Tongue (tissue), 3 donors: ENCODE measurements at places on chromosomes 5 and 9. TPM values are rescaled to one million over a fixed set of nuclear protein-coding genes. Genes with fewer than 3 reads are reported as not detected.

The ROPN1L gene
- 0.41 TPM for total RNA-seq

GRCh38 chr5:10617103-10617502, 53.2 kb downstream of the ANKRD33B start:
- no peak for DNase-seq

The PRRX2 gene
- total RNA-seq: 6.9 TPM

GRCh38 chr9:128150594-128151308, 1.5 kb downstream of the LCN2 start:
- no peak for DNase-seq

GRCh38 chr5:173557123-173557903, 59.1 kb downstream of the BOD1 start:
- DNase-seq: peak; percentile 84

The TMEM232 gene
- 3.8 TPM for total RNA-seq

GRCh38 chr9:34514816-34515215, 8.0 kb downstream of the ENHO start:
- DNase-seq: no peak

DNA sequence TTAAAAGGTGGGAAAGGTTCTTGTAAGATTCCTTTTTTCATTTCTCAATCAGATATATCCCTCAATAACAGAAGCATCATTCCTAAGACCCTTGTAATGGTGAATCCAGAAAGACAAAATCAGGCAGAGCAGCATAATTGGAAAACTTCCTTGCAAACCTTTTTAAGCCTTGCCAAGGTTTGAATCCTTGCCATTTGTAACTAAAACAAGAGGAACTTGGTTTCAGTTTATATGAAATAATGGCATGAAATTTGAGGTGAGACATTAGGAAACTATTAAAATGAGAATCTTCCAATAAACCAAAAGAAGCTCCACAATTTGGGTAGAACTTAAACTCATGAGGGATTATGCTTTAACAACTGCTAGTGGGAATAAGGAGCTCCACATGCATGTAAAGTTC, 384.7 kb upstream of the SMC2 start:
- peak; percentile 37 for DNase-seq

- no peak for DNase-seq
These were observed 138.9 kb downstream of the NXNL2 start for GRCh38 chr9:88673886-88674285.

The TRPM3 gene
- 0.72 TPM for total RNA-seq

DNA sequence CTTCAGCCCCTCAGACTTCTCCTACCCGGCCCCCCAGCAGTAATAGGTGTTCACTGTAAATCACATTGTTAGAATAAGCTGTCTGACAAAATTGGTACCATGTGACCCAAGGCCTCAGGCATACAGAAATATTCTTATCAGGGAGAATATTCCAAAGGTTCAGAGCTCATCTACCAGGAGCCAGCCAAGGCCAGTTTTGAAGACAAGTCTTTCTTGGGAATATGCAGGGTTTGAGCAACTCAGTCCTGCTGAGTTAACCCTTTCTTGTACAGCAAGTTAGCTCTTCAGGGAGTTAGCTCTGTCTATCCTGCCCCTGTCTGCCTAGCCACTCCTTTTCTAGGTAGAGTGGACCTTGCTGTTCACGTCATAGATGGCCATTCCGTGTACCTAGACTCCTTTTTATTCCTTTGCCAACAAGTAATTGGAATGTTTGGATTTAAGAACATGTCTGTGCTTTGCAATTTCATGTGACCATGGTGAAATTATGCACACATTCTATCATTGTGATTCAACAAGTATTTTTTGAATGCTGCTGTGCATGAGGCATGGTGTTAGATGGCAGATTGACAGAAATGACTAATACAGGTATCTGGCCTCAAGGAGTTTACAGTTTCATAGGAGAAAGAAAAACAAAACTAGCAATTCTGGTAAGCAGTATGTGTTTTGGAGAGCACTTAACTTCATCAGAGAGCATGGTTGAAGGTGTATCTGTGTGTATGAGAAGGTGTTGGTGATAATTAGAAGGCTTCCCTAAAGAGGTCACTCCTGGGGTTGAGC, 22.6 kb downstream of the TGFBR1 start:
- no peak for DNase-seq

The PCDHB12 gene
- total RNA-seq: 4.8 TPM

DNA sequence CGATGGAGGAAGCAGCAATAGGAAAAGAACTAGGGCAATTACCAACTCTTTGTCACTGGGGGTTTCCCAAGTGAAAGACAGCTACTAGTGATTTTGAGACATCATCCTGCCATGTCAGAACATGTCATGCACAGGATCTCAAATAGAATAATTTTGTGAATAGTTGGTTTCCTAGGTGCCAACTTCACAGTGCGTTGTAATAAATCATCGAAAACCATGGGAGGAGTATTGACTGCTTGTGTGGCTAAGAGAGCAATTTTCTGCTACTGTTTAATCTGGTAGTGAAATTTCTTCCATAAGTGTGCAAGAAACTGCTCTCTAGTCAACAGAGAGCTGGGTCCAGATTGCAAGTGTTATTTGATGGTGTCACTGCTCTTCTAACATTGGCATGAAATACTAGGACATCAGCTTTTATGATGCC, 168.6 kb downstream of the NNT start:
- DNase-seq: no peak

The RAD17 gene
- 40.0 TPM for total RNA-seq

The CER1 gene
- total RNA-seq: not detected

GRCh38 chr9:82570226-82570625, 492.7 kb downstream of the RASEF start:
- no peak for DNase-seq

The LEAP2 gene
- 2.3 TPM for total RNA-seq

The CNOT8 gene
- 67.3 TPM for total RNA-seq

GRCh38 chr9:35847792-35848572, 19.0 kb downstream of the TMEM8B start:
- peak; percentile 79 for DNase-seq

The DOCK2 gene
- total RNA-seq: 11.5 TPM

- DNase-seq: no peak
These were observed 10.0 kb downstream of the NAIF1 start for GRCh38 chr9:128056887-128057723.

- DNase-seq: no peak
These were observed 37.6 kb downstream of the ALG2 start for GRCh38 chr9:99184110-99184474.

- DNase-seq: peak; percentile 2
These were observed 203.6 kb downstream of the EDIL3 start for GRCh38 chr5:84181093-84181492.

- no peak for DNase-seq
These were observed 52.1 kb upstream of the ERBIN start for GRCh38 chr5:65874241-65874640.

The PCDHA4 gene
- 1.4 TPM for total RNA-seq

GRCh38 chr9:21828853-21829410, 26.5 kb downstream of the MTAP start:
- no peak for DNase-seq

DNA sequence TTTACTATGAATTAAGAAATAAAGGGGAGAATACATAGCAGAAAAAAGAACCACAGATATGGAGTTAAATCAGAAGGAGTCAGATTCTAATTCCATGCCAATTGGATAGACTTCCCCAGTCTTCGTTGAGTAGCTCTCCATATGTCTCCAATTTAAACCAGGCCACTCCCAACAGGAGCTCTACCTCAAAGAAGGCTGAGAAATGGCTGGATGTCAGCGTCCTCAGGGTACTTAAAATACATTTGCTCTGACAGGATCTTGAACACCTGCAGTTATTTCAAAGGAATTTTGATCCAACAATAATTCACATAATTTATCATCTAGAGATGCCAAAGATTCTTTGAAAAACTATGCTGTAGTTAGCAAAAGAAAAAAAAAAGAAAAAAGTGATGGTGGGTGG, 133.9 kb upstream of the FBN2 start:
- DNase-seq: peak; percentile 65

The MPDZ gene
- total RNA-seq: 86.0 TPM

DNA sequence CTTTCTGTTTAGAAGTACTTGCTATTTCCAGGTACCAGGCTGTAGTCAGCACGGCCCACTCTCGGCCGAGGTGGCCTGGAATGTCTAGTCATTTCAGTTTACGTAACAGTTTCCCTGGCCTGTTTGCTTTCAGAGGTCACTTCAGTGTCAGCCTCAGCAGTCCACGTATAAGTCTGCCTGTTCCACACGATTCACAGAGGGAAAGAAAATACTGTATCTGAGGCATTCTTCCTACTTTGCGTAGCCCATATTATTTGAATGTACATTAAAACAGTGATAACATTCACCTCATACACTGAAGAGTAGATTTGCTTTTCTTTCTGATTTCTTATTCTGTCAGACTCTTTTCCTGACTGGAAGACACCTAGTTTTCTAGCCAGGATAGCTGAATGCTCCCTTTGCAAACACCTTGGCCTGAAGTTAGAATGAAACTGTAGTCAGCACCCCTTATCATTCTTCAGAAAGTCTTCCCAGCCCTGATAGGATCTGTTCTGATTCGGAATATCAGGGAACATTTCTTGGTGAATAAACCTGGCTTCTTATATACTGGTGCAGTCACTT, 140.9 kb downstream of the AOPEP start:
- DNase-seq: peak; percentile 63

- DNase-seq: no peak
These were observed 21.1 kb downstream of the CARTPT start for GRCh38 chr5:71740015-71740753.

- no peak for DNase-seq
These were observed 126.1 kb upstream of the PITX1 start for GRCh38 chr5:135160036-135160675.

The NR5A1 gene
- total RNA-seq: not detected

- no peak for DNase-seq
These were observed 116.8 kb upstream of the PDE4D start for GRCh38 chr5:60010328-60010727.

- DNase-seq: no peak
These were observed 5.2 kb downstream of the BTNL9 start for GRCh38 chr5:181045316-181045715.

DNA sequence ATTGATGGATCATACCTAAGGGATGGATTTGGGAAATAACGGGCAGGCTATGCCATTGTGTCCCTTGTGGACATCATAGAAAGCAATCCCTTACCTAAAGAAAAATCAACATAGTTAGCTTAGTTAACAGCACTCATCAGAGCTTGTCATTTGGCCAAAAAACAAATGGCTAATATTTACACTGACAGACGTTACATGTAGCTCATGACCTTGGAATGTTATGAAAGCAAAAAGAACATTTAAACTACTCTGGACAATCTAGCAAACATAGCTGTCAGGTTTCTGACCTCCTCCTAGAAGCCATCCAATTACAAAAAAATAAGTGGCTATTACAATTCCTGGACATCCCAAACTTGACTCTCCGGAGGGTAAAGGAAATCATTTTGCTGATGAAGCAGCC, 23.8 kb downstream of the TMEM232 start:
- no peak for DNase-seq

GRCh38 chr5:147051193-147051592, 172.6 kb upstream of the PPP2R2B start:
- no peak for DNase-seq

DNA sequence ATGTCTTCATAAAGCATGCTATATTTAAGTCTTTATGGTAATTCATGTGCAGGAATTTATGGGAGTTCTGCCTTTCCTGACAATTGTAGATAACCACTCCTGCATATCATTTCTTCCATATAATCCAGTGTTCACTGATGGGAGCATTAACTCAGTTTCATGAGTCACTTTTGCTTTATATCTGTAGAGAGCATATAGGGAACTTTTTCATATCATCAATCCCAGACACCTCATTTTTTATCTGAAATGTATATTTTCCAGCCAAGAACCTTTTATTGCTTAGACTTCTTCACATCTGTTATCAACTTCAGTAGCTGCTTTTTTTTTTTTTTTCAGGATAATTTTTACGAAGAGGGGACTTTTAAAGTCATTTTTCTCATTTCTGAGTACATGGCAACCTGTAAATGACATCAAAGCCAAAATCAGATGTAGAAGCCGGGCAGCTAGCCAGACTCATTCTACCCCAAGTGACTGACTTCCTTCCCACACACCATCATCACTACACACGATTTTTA, 41.1 kb downstream of the NFX1 start:
- DNase-seq: no peak

- no peak for DNase-seq
These were observed 83.5 kb upstream of the SEMA6A start for GRCh38 chr5:116658141-116658540.

DNA sequence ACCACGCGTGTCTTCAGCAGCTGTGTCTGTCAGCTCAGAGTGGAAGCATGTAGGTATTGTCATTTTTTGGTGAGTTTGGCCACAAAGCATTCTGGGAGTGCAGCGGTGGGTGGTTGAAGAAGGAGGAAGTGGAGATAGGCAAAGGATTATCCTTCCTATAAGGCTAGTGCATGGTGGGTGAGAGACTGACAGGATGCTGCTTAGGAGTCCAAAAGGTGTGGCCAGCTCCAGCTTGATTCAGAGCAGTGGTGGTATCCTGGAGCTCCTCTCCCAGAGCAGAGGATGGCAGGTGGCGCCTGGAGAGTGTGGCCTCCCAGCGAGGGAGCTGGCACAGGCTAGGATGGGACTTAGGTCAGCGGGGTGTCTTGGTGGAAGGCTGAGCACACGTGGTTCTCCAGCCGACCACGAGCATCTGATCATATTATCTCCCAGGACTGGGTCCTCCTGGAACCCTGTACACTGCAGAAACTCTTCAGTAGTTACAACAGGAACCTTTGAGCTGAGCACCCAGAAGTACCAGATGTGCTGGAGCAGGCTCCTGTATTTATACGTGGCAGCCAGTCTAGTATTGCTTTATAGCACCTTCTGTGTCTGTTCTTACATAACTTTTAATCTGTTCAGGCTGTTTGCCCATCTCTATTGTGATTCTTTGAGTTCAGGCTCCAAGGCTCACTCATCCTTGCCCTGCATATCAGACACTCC, 29.6 kb downstream of the MAML1 start:
- DNase-seq: no peak

GRCh38 chr5:124634228-124634739, 112.2 kb downstream of the ZNF608 start:
- DNase-seq: no peak

DNA sequence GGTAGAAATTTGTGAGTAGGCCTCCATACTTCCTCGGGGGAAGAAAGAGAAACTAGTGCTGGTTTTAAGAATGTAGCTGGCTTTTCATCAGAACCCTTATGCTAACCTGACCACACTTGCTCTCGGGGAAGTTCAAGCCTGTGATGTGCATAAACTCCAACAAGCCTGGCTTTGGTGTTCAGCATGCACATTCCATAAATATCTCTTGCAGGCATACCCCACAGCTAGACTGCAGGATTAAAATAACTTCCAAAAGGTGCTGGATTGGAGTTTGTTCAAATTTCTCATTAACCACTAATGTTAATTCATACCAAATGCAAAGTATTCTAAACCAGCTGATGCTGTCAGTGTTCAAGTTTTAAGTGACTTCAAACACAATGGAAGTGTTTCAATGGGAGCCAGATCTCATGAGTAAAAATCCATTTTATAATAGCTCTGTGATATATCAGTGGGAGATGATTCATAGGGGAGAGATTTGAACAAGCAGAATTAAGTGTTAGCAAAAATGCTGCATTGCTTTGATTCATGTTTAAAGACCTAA, 79.4 kb downstream of the NPR3 start:
- no peak for DNase-seq

- DNase-seq: no peak
These were observed 92.3 kb upstream of the PTGER4 start for GRCh38 chr5:40587376-40587775.
